GM06990 (cell line): ENCODE measurements at places on chromosomes 12 and 14.

- DNase-seq, result no peak
Measured at GRCh38 chr12:69991690-69992288, 166.8 kb downstream of the MYRFL start.

DNA sequence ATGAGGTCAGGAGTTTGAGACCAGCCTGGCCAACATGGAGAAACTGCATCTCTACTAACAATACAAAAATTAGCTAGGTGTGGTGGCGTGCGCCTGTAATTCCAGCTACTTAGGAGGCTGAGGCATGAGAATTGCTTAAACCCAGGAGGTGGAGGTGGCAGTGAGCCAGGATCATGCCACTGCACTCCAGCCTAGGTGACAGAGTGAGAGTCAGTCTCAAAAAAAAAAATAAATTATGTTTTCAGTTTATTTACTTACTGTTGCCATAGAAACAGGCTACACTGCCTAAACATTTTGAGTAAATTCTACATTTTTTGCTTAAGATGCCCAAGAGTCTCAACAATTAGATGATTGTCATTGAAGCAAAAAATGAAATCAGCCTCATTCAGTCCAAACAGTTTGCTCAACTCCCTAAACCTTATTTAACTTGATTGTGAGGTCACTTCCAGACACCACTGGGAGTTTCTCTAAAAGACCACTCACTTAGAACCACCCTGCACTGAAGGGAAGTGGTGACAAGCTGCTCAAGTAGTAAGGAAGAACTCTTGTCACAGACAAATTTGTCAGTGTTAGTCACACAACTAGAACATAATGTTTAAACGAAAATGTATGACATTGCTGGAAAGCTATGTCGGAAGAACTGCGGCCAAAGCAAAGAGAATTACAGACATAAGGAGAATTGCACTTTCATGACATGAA lies 9.8 kb upstream of the GNPNAT1 start:
- DNase-seq, result no peak

DNA sequence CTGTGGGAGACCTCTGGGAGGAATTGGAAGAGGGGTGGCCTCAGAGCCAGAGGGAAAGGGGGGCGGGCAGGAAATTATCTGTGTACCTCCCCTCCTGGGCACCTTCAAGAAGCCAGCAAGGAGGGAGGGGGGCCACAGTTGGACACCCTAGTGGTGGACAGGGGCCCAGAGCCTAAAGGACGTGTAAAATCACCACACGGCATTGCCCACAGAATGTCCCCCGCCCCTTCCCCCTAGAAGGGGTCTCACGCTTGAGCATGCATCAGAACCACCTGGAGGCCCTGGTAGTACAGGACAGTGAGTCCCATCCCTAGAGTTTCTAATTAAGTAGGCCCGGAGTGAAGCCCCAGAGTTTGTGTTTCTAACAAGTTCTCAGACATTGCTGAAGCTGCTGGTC lies 8.2 kb downstream of the ENDOU start:
- DNase-seq, result no peak

DNA sequence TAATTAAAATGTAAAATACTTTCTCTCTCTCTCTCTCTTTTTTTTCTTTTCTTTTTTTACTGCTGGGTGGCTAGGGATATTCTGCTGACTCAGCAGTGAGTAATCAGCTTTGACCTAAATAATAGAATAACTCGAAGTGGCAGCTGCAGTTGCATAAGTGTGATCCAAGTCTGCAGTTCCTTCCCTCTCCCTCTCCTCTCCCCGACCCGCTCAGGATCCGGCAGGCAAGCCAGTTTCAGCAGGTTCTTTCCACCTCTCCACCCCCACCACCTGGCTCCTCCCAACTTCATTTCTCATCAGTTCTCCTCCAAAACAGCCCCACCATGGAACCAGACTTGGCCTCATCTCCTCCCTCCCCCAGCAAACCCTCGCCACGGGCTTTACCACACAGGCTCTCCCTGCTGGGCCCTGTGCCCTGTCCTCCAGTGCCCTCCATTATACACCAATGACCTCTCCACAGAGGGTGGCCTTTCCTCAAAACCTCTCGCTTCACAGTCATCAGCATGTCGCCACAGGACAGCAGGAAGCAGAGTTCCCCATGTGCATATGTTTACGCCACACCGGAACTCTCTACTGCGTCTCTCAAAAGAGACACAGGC lies 22.4 kb downstream of the SLC7A8 start:
- DNase-seq, result no peak

- no peak for DNase-seq
Measured at GRCh38 chr14:56182410-56182809, 64.2 kb downstream of the PELI2 start.

DNA sequence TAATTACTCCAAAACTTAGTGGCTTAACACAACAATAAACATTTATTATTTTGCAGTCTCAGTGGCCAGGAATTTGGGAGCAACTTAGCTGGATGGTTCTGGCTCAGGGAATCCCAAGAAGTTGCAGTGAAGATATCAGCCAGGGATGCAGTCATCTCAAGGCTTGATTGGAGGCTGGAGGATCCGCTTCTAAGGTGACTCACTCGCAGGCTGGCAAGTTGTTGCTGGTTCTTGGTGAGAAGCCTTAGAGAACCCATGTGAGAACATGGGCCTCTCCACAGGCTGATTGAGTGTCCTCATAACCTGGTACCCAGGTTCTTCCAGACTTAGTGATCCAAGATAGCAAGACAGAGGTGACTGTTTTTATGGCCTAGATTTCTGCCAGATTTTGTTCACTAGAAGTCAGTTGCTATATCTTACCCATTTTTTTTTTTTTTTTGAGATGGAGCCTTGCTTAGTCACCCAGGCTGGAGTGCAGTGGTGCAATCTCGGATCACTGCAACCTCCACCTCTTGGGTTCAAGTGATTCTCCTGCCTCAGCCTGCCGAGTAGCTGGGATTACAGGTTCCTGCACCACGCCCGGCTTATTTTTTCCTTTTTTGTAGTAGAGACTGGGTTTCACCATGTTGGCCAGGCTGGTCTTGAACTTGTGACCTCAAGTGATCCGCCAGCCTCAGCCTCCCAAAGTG lies 32.5 kb downstream of the BRMS1L start:
- no peak for DNase-seq

DNA sequence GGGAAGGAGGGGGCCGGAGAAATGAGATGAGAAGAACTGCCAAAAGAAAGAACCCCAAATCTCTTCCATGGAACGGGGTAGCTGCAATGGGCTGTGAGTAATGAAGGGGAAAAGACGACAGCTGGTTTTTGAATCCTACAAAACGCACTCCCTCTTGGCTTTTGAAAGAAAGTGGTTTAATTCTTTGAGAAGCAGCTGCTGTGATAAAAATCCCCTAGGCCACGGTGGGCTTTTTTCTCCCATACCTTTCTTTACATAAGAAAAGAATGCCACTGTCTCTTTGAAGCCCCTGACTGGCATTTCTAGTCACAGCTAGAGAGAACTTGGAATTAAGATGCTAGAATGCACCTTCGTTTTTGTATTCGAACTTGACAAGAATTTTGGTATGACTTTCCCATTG lies 486.1 kb downstream of the GLT1D1 start:
- DNase-seq, result no peak

DNA sequence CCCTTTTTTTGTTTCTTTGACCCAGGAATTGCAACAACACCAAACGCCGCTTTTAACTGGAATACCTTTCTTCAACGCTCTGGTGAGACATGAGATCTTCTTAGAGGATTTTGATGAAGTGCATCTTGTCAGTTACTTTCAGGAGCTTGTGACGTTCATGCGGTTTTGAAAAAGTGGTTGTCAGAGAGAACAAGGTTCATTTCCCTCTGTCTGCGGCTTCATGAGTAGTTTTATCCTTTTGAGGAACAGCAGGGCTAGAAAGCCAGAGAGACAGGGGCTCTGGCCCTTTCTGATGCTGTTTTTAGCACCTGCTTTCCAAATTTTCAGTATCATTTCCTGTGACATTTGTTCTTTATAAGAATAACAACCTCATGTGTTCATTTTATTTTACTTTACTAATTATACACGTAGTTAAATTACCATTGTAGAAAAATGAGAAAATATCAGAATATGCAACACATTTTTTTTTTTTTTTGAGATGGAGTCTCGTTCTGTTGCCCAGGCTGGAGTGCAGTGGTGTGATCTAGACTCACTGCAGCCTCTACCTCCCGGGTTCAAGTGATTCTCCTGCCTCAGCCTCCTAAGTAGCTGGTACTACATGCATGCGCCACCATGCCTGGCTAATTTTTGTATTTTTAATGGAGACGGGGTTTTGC lies 61.8 kb downstream of the GLT1D1 start:
- peak; percentile 60 for DNase-seq

DNA sequence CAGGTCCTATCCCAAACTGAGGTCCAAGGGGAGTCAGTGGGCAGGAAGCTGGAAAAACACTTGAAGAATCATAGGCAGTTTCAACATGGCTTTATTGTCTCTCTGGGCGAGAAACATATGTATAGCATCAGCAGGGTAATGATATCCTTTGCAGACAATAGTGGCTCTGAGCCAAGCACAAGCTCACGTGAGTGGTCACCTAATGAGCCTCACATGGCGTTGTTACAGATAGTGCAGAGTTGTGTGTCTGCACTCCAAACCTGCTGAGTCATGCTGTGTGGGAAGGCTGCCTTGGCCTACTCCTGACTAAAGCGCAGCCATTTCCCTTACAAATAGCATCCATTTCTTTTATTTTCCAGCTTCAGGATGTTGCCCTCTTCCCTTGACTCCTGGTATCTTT lies 105.2 kb upstream of the SYT1 start:
- no peak for DNase-seq

- DNase-seq, result no peak
Measured at GRCh38 chr14:31926123-31926522, 151.0 kb upstream of the ARHGAP5 start.

GRCh38 chr14:87017335-87017734 lies 975.6 kb downstream of the GALC start:
- DNase-seq, result no peak

- DNase-seq, result no peak
Measured at GRCh38 chr14:72742118-72742837, 151.6 kb downstream of the DPF3 start.

- no peak for DNase-seq
Measured at GRCh38 chr12:85405262-85405661, 125.2 kb downstream of the ALX1 start.

- DNase-seq, result no peak
Measured at GRCh38 chr12:65430571-65431306, 152.3 kb downstream of the MSRB3 start.

- no peak for DNase-seq
Measured at GRCh38 chr12:5456906-5457305, 25.0 kb downstream of the NTF3 start.

DNA sequence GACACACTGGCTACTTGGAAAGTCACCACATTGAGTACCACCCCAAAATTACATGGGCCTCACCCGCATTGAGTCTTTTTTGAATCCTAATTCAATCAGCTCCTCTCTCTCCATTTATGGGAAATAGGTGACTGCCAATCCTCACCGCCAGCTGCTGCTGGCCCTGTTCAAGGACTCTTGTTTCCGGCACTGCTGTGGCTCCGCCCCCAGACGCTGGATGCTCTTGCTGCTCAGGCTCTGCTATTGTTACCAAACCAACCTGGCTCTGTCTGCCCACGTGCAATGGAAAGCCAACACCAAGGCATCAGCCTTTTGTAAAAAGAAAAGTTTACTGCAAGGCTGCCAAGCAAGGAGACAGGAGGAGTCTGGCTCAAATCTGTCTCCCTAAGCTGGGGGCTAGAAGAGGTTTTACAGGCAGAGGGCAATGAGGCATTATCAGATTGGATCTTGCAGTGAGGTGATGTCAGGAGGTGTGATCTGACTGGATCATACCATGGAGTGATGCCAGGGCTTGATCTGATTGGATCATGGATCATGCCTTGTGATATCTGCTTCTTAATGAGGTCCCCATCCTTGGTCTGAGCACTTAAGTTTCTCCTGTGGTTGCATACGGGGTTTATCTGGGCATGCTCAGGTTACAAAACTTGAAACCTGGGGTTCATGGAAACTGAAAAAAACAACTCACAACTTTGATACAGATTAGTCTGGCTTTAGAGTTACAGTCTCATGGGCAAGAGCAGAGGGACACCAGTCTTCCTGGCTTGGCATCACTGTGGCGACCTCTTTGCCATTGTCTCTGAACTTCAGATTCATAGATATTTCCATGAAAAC lies 117.1 kb upstream of the SLC35F4 start:
- no peak for DNase-seq

DNA sequence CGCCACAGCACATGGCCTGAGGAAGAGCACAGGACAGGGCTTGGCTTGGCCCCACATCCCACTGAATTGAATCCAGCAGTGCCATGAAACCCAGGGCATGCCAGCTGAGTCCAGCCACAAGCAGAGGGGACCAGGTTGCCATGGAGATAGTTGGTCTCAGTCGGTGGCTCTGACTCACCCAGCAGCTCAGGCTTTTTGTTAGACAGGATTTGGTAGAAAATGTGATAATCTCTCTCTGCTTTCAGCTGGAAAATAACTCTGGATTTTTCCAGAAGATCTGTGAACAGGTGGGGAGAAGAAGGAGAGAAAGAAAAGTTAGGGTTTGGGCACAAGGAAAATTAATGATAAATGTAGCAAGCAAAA lies 4.8 kb downstream of the MYH7 start:
- DNase-seq, result no peak

DNA sequence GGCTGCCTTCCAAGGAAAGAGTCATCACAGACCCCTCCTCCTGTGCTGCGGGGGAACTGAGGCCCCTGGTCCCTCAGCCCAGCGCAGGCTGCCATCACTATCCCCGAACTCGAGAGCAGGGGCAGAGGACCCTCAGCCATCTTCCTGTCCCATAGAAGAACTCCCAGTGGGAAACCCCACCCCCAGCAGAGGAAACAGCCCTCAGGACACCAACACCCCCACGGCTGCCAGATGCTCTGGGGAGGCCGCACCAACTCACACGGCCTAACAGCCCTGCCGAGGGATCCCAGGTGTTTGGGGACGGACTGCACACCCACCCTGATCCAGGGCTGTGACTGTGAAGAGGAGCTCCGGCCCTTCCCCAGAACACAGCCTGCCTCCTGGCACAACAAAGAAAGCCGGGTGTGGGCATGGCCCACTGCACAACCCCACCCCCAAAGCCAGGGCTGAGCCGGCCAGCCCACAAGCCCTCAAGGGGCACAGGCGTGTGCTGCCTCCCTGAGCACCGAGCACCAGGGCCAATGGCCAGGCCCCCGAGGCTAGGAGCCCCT lies 16.3 kb upstream of the C14orf180 start:
- DNase-seq, result no peak

DNA sequence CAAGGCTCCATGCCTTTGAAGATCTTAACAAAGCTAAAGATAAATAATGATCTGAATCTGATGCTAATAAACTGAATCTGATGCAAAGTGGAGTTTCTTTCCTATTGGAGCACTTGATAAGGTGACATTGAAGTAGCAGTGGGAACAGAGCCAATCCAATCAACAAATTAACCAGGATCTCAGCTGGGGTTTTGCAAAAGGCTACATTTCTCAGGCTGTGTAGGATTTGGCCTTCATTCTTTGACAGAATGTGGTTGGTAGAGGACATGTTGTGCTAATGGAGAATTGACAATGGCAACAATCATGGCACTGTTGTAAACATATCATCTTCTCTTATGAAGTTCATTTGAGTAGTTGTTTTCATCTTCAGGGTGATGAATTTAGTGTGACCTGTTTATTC lies 164.9 kb downstream of the CCDC91 start:
- no peak for DNase-seq

- DNase-seq, result no peak
Measured at GRCh38 chr14:26687301-26687837, 89.5 kb upstream of the NOVA1 start.
